Foreskin keratinocyte (primary cell): ENCODE measurements at places on chromosomes 3 and 15.

DNA sequence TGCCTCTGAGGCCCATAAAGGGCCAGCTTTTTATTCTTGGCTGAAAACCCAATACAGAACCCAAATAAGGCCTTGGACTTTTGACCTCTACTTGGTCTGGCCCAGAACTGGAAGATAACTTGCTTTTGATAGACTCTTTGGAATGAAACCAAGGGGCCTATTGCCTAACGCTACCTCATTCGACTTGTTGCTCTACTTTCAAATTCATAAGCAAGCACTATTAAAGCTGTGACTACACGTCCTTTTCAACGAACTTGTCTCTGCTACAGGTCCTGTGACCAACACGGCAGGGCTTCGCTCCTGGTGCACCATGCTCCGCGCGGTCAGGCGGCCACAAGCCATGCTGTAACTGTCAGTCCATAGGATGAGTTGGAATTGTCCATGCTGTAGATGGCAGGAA, 385.4 kb downstream of the MFSD1 start:
- no peak for DNase-seq

DNA sequence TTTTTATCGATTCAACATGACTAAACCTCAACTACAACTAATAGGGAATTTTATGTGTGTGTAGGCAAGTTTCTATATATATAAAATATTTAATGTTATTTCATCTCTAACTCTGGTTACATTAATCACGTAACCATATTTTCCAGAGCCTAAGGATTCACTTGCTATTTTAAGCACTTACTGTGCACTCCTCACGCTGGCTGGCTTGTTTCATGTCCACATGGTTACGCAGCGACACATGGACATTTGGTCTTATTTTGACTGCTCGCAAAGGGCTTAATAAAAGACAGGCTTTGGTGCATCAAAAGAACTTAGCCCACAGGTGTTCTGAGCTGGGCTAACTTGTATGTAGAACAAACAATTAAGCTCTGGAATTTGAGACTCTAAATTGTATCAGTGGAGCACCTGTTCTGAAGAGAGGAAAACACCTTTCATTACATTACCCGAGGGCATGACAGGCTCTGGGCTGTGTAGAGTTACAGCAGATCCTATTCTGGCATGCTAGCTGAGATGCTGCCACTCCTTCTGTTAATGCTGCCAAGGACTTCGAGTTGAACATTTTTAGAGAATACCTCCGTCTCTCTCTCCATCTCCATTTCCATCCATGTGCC, 130.0 kb upstream of the NR2F2 start:
- DNase-seq, result peak; percentile 6

DNA sequence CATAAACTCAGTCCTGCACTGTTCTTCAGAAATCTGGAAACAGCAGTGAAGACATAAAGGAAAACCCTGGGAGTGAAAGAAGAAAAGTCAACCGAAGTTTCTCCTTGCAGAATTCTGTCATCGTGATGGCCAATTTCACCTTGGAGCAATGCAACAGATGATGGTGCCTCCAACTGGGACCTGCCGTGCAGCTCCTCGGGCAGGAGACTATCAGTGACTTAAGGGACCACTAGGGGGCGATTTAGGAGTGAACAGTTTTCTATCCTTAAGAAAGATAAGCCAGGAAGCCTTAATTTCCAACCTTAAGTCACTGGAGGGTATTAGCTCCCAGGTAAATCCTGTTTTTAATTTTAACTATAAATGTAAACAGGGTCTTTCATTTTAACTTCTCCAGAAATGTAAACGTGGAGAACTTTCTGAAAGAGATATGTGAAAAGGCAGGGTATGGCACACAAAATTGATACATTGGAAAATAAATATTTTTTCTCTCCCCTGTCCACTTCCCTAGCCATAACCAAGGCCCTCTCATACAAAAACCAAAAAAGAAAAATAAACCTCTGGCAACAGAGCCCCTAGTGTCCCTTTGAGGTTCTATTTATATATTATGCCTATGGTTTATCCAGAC, 116.3 kb downstream of the PDZRN3 start:
- peak; percentile 38 for DNase-seq

DNA sequence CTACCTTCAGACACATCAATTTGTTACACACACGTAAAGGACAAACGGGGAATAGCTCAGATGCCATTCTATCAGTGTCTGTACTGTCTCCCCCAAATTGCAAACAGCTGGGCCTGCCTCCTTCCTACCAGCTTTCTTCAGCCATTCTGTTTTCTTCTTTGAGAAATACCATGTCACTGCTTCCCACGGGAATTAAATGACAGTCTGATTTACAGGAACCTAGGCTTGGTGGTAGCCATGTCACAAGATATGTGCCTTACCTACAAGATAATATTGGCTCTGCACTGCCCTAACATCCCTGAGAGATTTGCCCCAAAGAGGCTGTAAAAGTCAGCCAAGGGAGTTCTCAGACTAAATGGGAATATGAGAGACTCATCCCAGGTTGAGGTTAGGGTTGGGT, 308.3 kb downstream of the LRTM1 start:
- DNase-seq, result no peak

DNA sequence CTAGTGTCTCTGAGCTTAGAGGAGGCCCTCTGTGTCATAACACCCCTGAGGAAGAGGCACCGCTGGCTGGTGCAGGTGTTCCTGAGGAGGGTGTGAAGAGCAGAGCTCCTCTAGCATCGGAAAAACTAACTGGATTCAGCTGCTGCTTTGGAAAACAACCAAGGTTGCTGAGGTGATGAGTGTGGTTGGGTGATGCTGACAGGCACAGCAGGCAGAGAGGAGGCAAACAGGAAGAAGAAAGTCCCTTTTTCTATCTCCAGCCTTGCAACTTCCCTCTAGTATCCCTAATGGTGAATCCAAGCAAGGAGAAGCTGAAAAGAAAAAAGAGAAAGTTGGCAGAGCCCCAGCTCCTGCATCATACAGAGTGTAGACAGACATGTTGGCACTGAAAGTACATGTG, 3.8 kb upstream of the OR4F15 start:
- DNase-seq, result no peak

DNA sequence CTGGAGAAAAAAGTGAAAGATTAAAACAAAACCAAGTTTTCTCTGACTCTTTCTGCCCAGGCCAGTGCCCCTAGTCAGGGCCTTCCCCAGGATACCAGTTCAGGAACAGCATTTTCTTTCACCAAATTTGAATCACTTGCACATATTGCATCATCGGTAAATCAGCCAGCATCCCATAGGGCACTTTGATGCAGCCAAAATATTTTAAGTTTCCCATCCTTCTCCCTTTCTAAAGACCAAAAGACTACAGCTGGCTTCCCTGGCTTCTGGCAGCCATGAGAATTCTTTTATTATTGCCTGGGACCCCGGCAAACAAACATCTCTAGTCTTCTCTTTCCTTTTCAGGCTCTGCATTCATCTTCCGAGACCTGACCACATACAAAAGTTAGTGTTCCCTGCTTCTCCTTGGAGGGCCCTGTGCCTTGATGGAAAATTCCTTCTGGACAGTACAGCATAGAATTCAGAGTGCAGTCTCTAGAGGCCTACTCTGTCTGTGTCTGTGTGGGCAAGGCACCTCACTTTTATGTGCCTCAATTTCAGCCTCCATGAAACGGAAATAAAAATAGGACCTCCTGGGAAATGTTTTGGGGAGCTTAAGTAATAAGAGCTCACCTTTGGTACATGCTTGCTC, 348.0 kb downstream of the VPS13C start:
- DNase-seq, result no peak

GRCh38 chr3:37433758-37434157, 259.4 kb upstream of the LRRFIP2 start:
- DNase-seq, result no peak

DNA sequence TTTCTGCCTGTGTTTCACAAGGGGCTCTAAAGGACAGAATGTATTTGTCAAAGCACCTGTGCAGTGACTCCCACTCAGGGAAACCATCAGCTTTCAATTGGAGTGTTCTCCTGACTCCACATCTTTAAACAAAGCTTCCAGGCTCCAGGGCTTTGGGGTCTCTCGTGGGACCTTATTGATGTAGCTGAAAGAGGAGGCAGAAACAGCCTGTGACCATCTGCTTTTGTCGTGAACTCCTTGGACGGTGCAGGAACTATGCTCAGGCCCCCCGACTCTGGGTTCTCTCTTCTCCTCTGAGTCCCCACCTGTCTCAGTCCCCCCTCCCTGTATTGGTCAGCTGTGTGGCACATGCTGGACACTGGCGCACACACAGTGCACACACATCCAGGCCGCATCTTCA, 486.8 kb downstream of the GABRG3 start:
- DNase-seq, result no peak

GRCh38 chr15:86611417-86612040, 531.9 kb downstream of the AGBL1 start:
- DNase-seq, result peak; percentile 74

DNA sequence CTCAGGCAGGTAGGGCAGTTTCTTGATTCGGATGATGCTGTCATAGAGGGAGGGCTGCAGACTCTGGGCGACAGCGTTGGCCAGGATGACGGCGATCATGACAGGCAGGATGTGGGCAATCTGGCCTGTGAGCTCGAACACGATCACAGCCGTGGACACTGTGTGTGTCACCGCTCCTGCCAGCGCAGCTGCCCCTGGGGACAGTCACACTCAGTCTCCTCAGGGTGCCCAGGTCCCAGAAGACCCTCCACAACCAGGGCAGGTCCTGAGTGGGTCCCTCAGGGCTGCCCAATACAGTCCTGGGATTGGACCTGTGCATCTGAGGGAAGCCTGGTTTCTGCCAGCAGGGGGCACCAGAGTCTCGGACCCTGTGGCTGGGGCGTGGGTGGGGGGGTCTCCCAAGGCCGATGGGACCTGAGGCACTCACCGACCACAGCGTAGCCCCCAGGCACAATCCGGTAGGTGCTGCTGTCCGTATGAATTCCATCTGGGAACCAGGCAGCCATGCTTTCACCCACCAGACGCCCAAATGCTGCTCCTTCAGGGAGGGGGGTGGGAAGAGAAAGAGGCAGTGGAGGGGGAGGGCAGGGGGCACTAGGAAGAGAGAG, 7.2 kb downstream of the CLCN2 start:
- DNase-seq, result no peak

DNA sequence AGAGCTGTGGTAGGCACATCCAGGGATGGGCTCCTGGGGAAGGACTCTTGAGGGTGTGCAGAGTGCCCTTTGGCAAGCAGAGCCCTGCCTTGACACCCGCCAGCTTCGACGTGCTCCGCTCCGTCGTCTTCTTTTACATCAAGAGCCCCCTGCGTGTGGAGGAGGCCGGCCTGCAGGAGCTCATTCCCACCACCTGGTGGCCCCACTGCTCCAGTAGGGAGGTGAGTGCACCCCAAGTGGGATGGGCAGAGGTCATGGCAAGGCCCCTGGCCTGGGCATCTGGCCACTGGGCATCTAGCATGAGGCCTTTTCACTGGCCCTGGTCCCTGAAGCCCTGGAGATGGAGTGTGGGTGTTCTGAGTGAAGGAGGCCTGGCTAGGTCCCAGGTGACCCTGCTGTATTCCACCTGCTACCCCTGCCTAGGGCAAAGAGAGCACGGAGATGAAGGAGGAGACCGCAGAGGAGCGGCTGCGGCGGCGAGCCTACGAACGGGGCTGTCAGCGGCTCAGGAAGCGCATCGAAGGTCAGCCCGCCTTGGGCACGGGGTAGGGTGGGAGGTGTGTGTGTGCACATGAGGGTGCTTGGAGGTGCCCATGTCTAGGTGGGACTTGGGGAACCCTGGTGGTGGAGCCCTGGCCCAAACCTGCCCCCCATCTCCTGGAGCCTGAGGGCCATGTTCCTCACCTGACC, 12.2 kb downstream of the RNF123 start:
- DNase-seq, result no peak

- peak; percentile 17 for DNase-seq
Observed at GRCh38 chr3:193301433-193301832, 60.4 kb downstream of the PLAAT1 start.

- DNase-seq, result no peak
Observed at GRCh38 chr3:64019879-64020278, 3.4 kb downstream of the PSMD6 start.

- DNase-seq, result no peak
Observed at GRCh38 chr3:58299839-58300516, 6.1 kb upstream of the RPP14 start.

- DNase-seq, result no peak
Observed at GRCh38 chr15:60507596-60508424, 28.9 kb upstream of the ICE2 start.

GRCh38 chr3:72150634-72151412, 365.9 kb upstream of the PROK2 start:
- no peak for DNase-seq

DNA sequence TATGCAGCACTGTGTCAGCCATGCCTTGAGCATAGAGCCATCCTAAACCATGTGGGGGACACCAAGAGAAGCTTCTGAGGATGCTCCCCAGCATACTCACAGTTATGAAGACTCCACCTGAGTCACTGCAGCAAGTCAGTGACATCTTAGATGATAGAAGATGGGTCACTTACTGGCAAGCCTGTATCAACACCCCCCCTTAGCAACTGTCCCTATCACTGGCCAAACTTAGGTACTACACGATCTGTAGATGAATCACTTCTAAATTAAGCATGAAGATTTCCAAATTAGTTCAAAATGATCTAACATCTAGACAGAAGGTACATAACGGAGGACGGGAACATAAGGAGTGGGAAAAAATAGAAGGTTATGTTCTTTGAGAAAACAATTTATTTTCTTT, 13.2 kb upstream of the LMCD1 start:
- DNase-seq, result no peak
